ENCODE measurements at places on chromosomes 1 and 21.

DNA sequence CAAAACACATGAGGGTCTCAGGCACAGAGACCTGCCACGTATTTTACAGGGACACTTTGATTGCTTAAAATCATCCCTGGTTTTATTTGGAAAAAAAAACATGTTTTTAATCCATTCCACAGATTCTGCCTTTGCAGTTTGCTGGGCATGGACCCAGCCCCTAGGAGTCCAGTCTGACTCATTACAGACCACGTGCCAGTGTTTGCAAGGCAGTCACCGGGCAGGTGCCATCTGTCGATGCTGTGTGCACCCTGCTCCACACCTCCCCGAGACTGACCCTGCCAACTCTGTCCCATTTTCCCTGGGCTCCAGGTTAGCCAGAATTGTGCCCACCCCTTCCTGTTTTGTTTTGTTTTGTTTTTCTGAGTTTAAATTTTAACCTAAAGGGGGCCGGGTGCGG, 148.4 kb upstream of the TMEM51 start:
- DNase-seq, result no peak

DNA sequence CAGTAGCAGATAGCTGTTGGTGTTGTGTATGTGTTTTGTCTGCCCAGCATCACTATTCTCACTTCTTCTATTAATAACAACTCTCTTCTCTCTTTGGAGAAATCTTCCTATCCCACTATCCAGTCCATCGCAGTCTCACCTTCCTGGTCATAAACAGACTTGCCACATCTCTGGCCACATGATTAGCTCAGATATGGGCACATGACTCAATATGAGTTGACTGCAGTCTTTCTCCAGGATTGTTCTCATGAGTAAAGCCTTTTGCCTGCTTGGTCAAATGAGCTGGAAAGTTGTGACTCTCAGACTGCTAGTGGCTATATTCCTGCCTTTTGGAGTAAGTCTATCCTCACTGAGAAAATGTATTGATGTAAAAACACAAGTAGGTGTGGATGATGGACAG, 32.9 kb upstream of the TADA1 start:
- no peak for DNase-seq

DNA sequence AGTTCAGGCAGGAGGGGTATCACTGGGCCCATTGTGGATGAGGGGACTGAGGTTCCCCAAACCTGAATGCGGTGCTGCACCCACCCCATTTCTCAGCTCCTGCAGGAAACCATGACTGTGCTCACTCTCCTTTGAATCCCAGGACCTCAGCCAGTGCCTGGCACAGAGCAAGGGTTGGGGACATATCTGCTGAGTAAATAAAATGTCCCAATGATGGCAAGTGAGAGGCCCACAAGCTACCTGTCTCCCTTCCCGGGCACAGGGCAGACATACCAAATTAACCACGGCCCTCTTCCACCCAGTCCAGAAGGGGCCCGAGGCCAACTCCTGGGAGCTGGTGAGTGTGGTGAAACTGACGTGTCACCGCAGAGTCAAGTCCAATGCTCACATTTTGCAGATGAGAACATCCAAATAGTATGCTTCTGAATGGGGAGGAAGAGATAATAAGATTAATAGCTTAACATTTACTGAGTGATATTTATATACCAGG, 97.6 kb downstream of the EPHB2 start:
- DNase-seq, result no peak

- peak; percentile 46 for DNase-seq
Observed at GRCh38 chr1:160376525-160377131, 9.8 kb downstream of the NHLH1 start.

DNA sequence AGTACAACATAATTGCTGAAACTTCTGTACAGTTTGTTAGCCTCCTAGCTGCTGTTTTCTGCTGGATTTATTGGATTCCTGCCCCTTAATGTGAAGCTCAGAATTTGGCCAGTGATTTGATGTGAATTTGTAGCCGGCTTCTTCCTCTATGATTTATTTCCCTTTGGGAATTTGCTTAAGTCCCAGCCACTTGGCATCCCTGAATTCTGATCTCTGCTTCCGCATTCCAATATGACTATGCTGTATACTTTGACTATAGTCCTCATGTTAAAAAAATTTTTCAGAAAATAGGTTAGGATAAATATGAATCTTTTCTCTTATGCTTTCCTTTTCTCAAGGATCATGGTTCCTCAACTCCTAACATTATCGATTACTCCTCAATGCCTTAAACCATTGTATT, 12.4 kb upstream of the LRIF1 start:
- no peak for DNase-seq

DNA sequence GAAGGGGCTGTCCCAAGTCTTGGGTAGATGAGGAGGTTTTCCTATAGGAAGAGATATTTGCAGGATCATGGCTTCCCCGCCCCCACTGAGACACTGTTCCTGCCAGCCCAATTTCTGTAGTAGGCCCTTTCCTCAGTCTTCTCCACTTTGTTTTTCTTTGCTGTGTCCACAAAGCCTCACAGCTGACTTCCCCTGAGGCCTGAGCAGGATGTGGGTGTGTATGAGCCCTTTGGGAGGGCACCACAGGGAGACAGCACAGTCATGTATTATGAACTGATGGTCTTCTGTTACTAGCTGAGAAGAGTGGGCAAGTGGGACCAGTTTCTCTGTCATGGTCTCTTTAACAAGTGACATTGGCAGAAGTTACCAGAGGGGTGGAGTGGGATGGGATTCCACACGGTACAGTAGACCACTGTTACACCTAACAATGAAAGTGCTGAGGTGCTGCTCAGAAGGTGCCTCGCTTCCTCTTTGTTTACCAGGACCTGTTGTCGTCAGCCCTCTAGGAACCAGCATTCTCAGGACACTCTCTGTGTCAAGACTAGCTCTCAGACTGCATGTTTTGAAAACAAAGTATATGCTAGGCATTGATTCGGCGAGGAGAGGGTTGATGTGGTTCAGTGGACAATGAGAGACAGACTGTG, 253.8 kb upstream of the HOOK1 start:
- no peak for DNase-seq

GRCh38 chr1:168609741-168610510, 33.5 kb downstream of the XCL1 start:
- DNase-seq, result no peak

DNA sequence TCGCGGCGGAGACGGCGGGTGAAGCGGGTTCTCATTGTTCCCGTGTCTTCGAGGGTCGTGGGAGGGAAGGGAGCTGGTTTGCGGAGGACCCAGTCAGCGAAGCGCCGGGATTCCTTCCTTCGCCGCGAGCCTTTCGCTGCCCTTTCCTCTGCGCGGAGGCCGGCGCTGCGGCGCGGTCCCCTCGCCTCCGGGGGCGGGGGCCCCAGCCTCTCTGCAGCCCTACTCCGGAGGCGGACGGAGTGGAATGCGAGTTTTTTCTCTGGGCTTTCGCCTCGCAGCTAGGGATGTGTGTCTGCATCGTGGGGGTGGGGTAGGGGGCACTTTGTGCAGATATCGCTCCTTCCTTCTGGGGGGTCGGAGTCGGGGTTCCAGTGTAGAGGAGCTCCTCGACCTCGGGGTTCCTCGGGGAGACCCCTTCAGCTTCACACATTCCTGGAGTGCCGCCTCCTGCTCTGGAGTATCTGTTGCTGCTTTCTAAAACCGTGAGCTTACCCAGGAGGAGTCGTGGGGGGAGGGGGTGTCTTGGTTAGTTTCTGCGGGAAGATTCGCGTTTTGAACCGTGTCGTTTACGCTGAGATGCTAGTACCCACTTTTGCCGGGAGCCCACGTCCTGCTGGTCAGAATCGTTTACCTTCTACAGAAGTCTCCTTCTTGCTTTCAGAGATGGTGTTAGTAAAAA, 595 bp downstream of the RNF2 start:
- DNase-seq, result peak; percentile 73

- DNase-seq, result peak; percentile 55
Observed at GRCh38 chr1:30518186-30518585, 205.2 kb downstream of the MATN1 start.

DNA sequence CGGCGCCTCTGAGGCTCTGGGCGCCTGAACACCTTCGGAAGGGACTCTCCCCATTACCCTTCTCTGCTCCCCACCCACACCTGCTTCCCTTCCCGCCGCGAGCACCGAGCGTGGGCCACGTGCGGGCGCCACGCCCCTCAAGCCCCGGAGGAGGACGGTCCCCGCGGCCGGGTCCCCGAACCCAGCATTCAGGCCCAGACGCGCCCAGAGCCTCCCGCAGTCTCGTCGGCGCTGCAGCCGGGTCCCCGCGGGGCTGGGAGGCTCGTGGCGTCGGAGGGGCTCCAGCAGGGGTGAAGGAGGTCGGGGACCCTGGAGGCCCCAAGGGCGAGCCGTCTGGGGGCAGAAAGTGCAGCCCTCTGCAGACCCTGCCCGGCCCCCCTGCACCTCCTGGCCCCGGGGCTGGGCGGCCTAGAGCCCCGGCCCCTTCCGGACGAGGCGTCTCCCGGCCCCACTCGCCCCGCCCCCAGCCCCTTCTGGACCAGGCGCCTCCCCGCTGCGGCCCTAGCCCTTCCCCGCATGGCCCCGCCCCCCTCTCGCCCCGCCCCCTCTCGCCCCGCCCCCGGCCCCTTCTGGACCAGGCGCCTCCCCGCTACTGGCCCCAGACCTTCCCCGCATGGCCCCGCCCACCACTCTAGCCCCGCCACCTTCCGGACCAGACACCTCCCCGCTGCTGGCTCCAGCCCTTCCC, 378 bp upstream of the SMIM1 start:
- peak; percentile 91 for DNase-seq

GRCh38 chr1:185419718-185420117, 102.7 kb upstream of the IVNS1ABP start:
- DNase-seq, result no peak

GRCh38 chr1:110606657-110607535, 738 bp upstream of the KCNA2 start:
- DNase-seq, result no peak

GRCh38 chr1:201883786-201884185, 4.9 kb upstream of the SHISA4 start:
- DNase-seq, result no peak

- DNase-seq, result no peak
Observed at GRCh38 chr1:243855616-243856318, 5.7 kb upstream of the AKT3 start.

GRCh38 chr1:77134359-77134758, 84.9 kb downstream of the PIGK start:
- DNase-seq, result no peak

GRCh38 chr1:174652569-174653280, 205.0 kb downstream of the GPR52 start:
- DNase-seq, result no peak

DNA sequence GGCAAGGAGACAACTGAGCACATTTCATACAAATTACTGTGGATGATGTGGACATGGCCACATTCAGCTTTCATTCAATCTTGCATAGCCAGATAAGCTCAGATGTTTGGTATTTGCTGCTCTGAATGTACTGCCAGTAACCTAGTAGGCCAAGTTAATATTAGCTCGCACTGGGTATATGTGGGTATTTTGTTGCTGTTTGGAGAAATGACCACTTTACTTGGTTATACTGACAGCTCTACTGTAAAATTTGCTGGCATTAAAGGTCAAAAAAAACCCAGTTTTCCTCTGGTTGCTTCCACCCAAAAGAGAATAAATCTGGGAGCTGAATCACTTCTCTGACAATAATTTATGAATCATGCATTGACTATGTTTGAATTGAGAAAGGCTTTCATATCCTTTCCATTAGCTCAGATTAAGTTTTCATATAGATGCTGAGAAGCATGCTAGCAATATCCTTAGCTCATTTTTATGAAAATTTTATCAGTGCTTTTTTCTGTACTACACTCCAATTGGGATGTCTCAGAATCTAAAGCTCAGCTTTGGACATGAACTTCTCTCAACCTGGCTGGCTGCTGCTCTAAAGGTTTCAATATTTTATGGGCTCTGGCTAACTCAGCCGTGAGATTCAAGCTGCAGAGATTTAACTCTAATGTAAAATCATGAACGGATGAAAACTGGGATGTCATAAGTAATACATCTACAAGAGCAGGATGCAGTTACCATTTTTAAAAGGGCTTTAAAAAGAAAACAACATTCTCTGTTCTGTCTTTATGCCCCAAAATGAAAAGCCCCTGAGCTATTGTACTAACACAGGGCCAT, 330.0 kb downstream of the BARHL2 start:
- DNase-seq, result no peak

DNA sequence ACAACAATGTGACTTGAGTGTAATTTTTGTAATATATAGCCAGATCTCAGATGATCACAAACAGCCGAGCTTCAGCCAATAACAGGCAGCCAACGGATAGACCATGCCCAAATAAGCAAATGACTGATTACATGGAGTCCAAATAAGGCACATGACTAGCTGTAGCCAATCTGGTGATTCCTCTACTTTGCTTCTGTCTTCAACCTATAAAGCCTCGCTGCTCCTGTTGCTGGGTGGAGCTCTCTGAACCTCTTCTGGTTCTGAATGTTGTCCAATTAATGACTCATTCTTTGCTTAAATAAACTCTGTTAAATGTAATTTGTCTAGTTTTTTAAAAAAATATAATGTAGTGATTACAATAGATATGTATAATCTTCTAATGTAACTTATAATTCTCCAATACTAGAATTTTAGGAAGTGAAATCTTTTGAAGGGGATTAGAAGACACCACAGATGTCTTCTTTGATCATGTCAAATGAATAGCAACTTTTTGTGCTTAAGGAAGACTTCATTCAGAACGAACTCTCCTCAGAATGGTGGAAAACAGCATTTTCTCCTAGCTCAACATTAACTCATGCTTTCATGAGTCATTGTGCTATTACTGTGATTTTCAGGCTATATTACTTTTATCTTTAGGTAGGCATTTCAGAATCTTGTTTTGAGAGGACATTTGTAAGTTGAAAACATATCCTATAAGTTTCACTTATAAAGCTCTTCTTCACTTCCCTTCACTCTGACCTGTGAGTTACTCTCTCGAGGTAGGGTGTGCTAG, 857.8 kb upstream of the B3GALT2 start:
- no peak for DNase-seq

DNA sequence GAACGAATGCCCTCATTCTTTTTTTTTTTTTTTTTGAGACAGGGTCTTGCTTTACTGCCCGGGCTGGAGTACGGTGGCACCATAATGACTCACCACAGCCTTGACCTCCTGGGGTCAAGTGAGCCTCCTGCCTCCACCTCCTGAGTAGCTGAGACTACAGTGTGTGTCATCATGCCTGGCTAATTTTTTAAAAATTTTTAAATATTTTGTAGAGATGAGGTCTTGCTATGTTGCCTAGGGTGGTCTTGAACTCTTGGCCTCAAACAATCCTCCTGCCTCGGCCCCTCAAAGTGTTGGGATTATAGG, 69.4 kb downstream of the ALG14 start:
- no peak for DNase-seq

GRCh38 chr1:208217781-208218180, 26.4 kb downstream of the PLXNA2 start:
- no peak for DNase-seq

DNA sequence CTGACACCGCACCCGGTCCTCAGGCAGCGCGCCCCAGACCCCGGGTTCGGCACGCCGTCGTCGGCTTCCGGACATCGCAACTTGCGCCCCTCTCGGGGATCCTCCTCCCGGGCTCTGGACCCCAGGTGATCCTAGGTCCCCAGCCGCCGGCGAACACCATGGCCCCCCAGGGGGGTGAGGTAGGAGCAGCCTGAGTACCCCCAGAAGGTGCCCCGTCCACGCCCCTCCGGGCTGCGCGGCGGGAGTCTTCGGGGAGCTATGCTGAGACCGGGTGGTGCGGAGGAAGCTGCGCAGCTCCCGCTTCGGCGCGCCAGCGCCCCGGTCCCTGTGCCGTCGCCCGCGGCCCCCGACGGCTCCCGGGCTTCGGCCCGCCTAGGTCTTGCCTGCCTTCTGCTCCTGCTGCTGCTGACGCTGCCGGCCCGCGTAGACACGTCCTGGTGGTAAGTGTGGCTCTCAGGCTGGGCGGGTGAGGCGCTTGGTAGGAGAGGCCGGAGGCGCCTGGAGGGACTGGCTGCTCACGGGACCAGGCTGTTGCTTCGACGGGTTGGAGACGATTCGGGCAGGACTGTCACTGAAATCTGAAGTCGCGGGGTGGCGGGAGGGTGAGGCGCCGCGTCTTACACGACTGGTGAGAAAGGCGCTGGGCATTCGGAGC, 367 bp downstream of the WNT2B start:
- DNase-seq, result no peak

All from coronary artery (tissue), 2 donors.